ENCODE measurements at places on chromosomes 11 and 22.

GRCh38 chr11:11512929-11513328, 108.9 kb downstream of the GALNT18 start:
- no peak for DNase-seq

GRCh38 chr11:109644152-109644551, 222.2 kb downstream of the C11orf87 start:
- no peak for DNase-seq

DNA sequence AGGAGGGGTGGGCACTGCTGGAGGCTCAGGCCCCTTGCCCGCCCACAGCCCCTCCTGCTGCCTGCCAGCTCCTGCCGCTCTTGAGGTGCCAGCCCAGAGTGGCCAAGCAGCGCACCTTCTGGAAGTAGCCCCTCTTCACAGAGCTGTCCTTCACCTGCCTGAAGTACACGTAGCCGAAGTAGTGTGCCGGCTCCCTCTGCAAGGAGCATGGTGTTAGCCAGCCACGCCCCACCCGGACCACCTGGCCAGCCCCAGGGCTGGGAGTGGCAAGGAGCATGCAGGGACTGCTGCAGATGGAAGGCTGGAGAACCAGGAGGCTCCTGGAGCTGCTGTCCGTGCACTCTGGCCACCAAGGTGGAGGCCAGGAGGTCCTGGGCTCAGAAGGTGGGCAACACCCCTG, 9.6 kb downstream of the DENND6B start:
- no peak for DNase-seq

- DNase-seq = no peak
Measured at GRCh38 chr22:22161924-22162851, 82.4 kb upstream of the VPREB1 start.

DNA sequence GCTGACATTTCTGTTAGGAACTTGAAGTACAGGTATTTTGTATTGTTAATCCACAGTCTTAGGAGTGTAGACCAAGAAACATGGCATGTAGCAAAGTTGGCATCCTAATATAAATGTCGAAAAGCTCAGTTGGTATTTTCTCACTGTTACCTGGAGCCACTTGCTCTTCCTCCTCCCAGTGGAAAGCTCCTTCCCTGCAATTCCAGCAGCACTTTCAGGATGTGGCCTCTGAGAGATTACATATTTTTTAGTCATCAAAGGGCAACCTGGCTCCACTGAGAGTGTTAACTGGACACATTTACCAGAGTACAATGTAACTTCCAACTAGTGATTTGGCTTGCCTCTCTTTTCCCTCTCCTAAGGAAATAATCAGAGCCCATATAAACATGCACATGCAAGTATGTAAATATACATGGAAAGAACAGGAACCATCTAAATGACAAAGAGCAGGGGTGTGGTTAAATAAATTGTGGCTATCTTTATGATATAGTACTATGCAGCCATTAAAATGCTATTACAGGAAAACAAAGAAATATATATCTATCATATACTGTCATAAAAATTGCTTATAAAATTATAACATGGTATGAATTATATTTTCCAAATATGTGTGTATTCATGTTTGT, 14.3 kb upstream of the EED start:
- DNase-seq = no peak

GRCh38 chr11:26702406-26702805, 19.5 kb downstream of the SLC5A12 start:
- no peak for DNase-seq

DNA sequence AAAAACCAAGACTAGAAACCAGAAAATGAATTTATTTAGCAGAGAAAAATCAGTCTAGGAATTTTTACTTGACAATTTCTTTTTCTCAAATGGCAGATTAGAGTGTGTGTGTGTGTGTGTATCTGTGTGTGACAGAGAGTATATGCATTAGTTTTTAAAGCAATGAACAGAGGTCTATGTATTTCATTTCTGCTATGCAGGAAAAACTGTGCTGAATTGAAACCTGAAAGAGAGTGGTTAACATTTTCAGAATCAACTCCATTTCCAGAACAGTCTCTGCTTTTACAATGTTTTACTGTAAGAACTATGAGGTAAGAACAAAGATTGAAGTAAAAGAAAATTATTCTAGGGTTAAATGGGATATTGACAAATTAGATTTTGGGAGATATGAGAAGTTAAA, 114.8 kb downstream of the GRM5 start:
- no peak for DNase-seq

- no peak for DNase-seq
Measured at GRCh38 chr11:109109571-109110315, 312.2 kb upstream of the C11orf87 start.

GRCh38 chr11:74479732-74480123, 12.4 kb upstream of the KCNE3 start:
- DNase-seq = no peak

DNA sequence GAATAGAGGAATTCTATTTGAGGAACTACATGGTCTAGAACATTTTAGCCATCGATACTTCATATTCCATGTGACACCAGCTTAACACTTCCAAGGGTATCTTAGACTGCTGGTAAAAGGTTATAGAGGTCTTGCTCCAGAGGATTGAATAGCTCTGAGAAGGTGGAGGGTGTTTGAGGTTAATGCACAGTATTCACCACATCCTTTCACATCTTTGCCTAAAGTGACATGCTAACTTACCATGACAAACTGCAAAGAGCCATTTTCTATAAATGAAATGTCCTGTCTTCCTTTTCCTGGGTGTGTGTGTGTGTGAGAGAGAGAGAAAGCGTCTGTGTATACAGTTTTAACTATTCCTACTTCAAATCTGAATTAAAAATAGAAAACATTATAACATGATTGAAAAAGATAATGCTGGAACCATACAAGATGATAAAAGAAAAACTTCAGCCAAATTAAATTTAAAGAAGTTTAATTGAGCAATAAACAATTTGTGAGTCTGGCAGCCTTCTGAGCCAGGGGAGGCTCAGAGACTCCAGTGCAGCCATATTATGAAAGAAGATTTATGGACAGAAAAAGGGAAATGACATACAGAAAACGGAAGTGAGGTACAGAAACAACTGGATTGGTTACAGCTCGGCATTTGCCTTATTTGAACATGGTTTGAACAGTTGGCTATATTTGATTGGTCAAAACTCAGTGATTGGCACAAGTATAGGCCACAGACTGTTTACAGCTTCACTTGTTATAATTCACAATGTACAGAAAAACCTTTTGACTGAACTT, 320.9 kb upstream of the CCDC179 start:
- no peak for DNase-seq

- DNase-seq = no peak
Measured at GRCh38 chr22:38531251-38531938, 25.3 kb upstream of the DDX17 start.

DNA sequence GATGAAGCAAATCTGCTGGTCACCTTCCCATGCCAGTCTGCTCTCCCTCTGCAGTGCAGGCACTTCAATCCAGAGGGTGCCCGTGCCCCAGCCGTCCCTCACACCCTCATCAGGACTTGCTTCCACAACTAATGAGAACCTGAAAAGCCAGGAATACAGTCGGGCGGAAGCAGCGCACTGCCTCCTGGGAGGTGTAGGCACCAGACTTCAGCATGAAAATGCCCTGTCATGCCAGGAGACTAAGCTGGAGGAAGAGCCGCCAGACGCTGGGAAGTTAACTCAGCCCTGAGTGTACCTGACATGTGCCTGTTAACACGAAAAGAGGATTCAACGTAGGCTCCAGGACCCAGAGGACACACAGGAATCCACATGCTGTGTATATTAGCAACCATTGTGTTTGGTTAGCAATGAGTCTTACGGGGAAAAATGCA, 40.1 kb upstream of the FLI1 start:
- DNase-seq = no peak

DNA sequence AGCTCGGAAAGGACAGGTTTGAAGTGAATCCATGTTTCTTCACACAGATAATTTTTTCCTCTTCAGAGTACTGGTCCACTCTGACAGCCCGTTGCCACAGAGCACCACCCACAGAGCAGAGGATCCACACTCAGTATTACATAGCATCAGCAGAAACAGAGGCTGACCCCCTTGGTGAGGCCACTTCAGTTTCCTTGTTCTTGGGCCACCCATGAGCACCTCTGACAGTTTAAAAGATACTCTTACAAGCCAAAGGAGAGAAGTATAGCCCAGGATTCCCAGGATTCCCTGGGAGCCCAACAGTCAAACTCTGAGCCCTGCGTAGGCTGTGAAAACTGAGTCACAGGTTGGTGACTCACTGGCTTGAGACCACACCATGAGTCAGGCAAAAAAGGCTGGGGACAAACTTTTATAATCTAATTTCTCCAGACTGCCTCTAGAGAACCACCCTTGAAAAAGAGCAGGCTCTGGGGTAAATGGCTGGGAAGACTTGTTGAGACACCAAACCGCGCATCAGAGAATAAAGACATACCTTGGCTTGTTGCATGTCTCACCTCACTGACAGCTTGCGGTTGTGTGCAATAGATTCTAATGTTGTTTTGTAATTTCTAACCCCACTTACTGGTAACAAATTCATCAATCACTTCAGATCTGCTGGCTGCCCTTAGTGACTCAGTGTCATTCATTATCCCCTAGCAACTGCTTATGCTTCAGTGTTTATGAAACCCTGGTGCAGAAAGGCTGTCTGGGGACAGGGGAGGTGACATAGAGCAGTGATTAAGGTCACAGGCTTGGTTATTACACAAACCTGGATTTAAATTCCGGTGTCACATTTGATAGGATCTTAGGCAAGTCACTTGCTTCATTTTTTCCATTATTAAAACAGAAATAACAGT, 56.9 kb upstream of the PRSS23 start:
- peak; percentile 96 for DNase-seq

DNA sequence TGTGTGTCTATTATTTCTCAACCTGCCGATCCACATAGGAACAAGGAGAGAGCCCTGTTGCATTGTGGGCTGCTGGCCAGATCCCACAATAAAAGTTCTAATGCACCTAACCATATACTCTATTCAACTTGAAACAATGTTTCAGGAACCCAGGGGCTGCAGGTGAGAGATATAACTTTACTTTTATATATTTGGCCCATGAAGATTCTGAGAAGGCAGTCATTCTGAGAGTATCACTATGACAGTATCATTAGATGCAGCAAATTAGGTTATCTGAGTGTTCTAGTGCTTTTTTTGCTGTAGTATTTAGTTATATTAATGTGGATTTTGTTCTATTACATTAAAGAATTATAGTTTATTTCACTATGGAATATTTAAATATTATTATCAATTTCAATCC, 655.1 kb upstream of the ARHGAP42 start:
- DNase-seq = no peak

Measured in kidney capillary endothelial cell (primary cell).